ENCODE measurements at places on chromosomes 1 and 21.

DNA sequence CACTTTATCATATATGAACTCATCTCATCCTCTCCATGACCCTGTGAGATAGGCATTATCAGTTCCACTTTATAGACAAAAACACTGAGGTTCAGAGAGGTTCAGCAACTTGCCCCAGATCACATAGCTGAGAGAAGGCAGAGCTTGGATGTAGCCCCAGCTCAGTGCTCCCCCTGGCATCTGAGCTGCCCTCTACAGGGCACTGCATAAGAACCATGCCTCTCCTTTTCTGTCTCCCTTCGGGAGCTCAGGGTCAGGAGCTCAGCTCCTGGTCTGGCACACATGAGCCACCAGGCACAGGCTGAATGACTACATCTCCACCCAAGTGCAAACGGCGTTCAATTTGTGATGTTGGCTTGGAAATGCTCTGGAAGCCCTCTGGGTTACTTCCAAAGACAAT, 16.9 kb downstream of the RAB7B start:
- DNase-seq = no peak

DNA sequence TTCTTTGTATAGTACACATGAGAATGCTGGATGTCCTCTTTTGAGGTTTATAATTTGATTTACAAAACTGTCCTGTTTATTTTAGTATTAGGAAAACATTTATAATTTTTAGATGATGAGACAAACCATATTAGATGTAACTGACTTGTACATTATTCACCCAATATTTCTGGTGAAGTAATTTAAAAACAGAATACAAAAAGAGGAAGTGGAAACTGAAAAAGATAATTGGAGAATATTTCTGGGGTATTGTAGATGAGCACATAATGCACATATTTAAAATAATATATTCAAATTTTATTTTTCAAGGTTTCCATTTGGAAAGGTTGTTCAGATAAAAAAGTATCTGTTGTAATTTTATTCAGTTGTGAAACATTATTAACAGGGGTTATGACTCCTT, 40.7 kb downstream of the XPR1 start:
- DNase-seq = no peak

- DNase-seq = peak; percentile 41
Observed at GRCh38 chr1:12658531-12659453, 14.9 kb downstream of the AADACL4 start.

DNA sequence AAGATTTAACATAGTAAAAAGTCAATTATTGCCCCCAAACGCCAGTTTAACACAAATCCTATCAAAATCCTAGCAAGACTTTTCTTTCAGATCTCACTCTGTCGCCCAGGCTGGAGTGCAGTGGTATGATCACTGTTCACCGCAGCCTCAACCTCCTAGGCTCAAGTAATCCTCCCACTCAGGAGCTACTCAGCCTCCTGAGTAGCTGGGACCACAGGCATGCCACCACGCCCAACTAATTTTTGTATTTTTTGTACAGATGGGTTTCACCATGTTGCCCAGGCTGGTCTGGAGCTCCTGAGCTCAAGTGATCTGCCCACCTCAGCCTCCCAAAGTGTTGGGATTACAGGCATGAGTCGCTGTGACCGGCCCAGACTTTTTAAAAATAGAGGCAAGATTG, 4.8 kb downstream of the SNIP1 start:
- no peak for DNase-seq

GRCh38 chr1:94734963-94735901, 84.9 kb upstream of the SLC44A3 start:
- no peak for DNase-seq

DNA sequence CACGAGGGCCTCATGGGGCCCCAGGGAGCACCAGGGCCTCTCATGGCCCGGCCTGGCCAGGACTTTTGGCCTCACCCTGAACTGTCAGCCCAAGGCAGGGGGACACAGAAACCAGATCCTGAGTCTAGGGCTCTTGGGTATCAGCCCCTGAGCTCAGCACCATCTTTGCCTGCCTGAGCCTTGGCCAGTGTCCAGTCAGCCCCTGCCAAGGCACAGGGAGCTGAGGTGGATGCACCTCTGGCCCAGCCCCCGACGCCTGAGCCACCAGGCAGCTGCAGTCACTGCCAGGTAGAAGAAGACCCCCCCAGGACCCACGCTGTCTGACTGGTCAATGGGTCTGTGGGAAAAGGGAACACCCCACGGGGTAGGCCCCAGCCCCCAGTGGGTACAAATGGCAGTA, 25.3 kb downstream of the CDCA8 start:
- no peak for DNase-seq

- DNase-seq = no peak
Observed at GRCh38 chr1:91684481-91685196, 184.0 kb downstream of the CDC7 start.

- DNase-seq = no peak
Observed at GRCh38 chr1:94633051-94633450, 91.5 kb upstream of the F3 start.

DNA sequence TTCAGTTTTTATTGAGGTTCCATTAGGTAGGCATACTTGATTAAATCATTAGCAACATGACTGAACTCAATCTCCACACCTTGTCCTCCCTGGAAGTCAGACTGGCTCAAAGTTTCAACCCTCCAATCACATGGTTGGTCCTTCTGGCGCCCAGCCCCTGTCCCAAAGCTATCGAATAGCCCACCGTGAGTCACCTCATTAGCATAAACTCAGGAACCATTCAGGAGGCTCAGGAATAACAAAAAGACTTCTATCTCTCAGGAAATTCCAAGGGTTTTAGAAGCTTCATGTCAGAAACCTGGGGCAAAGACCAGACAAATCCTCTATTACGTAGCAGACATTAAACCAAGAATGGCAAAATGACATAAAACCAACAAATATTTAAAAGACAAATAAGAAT, 78.6 kb downstream of the RGS2 start:
- DNase-seq = no peak

- DNase-seq = no peak
Observed at GRCh38 chr1:94658221-94658620, 116.7 kb upstream of the F3 start.

- DNase-seq = no peak
Observed at GRCh38 chr1:103170609-103171008, 62.3 kb upstream of the COL11A1 start.

DNA sequence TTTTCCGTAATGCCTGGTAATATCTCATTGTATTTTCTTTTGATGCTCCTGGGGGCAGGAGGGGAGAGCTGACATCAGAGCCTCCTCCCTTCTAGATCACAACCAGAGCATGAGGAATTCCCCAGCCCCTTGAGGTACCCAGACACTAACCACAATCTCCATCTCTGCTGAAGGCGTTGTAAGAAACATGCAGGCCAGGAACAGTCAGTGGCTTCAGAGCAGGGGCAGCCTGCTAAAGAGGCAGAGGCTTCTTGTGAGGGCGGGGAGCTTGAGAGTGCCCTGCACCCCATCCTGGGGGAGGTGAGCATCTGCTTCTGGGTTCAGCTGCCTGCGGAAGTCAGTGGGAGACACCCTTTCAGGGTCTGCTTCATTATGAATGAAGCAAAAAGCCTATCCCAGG, 19.0 kb downstream of the MAPKAPK2 start:
- DNase-seq = no peak

DNA sequence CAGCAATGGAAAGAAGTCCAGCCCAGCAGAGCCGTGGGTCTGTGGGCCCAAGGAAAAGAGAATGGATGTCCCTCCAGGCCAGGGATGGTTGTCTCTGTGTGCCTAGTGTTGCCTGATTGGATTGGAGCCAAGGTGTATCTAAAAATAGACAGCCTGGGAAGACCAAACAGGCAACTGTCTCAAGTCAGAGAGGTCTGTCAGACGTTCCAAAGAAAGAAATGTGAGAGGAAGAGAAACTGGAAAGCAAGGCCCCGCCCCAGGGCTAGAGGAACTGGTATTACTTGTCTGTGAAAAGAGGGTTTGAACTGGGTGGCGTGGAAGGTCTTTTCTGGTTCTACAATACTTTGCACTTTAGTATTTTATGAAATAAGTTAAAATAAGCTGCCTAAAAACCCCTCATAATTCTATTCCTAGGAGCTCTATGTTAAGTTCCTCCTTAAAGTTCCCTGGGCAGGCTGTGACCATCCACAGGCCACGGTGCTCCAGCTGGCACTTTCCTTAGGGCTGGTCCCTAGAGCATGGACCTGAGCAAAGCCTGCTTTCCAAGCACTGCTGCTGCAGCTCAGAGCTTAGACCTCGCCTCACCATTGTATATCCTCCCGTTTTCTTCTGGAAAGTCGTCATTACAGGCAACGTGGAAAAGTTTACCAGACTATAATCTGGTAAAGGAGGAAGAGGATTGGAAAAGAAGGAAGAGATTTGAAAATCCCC, 151.6 kb downstream of the DISC1 start:
- DNase-seq = no peak

- no peak for DNase-seq
Observed at GRCh38 chr21:42435401-42435800, 31.7 kb downstream of the UBASH3A start.

DNA sequence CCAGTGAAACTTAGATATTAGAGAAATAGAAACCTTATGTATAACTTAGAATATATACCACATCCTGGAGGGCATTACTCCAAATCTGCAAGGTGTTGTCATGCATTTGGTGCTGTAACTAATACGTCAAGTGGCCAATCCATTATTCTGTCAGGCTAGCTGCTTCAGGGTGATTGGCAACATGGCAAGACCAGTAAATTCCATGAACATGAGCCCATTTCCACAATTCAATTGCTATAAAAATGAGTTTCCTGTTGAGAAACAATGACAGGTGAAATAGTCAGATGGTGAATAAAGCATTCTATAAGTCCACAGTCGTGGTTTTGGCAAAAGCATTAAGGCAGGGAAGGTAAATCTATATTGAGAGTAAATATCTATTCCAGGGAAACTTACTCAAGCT, 566.0 kb downstream of the ADGRL2 start:
- DNase-seq = no peak

DNA sequence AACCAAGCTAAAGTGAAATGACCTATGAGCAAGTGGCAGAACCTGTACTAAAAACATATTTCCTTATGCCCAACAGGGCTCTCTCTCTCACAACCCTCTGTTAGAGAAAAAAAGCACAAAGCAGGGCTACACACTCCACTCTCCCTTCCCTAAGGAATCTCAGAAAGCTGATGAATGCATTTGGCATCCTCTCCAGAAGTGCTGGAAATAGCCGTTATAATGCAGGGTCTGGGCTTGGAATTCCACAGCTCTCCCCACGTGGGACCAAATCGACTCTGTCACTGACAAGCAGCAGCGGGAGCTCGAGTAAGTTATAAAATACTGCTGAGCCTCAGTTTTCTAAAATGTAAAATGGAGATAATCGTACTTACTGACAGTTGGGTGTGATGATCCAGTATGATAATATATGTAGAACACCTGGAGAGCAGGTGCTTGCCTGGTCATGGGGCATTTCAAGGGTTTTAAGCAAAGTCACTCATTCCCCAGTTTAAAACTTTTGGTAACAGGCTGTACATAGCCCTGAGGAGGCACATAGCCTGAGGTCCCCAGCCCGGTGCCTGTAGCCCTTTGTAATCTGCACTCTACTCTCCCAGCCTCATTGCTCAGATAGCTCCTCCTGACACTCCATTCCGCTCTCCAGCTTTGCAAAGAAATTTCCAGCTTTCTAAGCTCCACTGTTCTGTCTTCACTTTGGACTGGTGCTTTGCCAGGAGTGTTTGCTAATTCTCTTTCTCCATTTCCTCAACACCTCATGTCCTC, 175.6 kb upstream of the DAB1 start:
- DNase-seq = no peak

- DNase-seq = no peak
Observed at GRCh38 chr21:21439761-21440160, 441.6 kb downstream of the NCAM2 start.

- no peak for DNase-seq
Observed at GRCh38 chr21:35395728-35396127, 346.6 kb upstream of the RUNX1 start.

GRCh38 chr1:76940571-76941335, 73.5 kb downstream of the ST6GALNAC5 start:
- DNase-seq = no peak

DNA sequence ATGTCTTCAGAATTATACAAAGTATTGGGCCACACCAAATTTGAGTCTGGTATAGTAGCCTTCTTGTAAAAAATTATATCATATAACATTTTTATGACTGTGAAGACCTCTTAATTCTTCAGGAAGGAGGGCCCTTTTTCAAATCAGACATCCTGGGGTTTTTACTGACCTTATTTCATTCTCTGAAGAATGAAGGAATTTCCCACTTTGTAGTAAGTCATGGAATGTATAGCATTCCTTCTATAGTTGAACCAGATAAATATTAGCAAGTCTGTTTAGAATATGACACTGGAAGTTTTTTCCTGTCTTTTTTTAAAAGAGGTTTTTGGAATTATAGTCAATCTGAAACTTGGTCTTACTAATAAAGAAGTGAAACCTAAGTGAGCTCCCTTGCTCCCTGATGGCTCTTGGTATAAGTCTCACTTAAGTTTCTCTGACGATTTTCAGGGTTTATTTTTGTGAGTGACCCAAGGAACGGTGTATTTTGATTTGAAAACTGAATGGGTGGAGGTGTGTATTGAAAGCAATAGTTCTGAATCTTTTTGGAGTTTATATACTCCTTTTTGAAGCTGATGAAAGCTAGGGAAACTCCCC, 23.7 kb downstream of the SNX27 start:
- DNase-seq = no peak

- DNase-seq = no peak
Observed at GRCh38 chr1:208219659-208220282, 24.4 kb downstream of the PLXNA2 start.

DNA sequence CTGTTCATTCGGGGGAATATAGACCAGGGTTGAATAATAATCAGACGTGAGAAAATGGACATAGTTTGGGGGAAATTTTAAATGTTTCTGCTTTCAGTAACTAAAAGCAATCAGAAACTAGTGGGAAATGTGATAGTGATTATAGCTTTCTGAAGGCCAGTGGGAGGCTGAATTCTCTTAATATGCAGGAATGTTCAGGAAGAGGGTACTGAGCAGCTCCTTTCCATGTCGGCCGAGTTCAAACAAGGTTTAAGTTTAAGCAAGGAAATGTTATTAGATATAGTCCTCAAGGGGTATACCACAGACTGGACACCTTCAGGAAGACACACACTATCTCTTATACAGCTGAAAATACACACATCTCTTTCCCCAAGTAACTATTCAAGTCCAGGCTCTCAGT, 105.5 kb downstream of the HHAT start:
- DNase-seq = no peak

- DNase-seq = no peak
Observed at GRCh38 chr1:12111741-12112140, 48.6 kb downstream of the TNFRSF8 start.

GRCh38 chr1:112284796-112285195, 111.2 kb upstream of the CTTNBP2NL start:
- no peak for DNase-seq

GRCh38 chr1:212155219-212155618, 119.7 kb downstream of the DTL start:
- DNase-seq = no peak

GRCh38 chr21:19855522-19855921, 1142.7 kb upstream of the NCAM2 start:
- no peak for DNase-seq

Measured in NCI-H526 treated with DMSO at 0.1 percent for 48 hours (cell line).